AG09309 (cell line): ENCODE measurements at places on chromosomes 6 and 20.

GRCh38 chr20:45840700-45841198 is 7.2 kb downstream of the SNX21 start:
- DNase-seq = no peak

DNA sequence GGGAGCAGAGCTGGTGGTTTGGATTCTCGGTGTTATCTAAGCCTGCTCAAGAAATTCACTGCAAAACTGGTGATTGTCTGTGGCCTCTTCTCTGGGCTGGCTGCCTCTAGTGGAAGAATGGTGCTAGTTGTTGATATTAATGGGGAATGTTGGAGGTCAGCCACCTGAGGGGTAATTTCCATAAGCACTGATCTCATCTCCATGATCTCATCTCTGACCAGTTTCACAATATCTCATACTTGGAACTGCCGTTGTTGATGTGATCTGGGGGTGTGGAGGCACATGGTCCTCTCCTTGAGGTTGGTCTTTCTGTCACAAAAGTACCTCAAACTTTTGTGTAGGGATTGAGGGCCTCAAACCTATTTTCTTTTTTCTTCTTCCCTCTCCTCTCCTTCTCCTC is 102.6 kb downstream of the CD109 start:
- DNase-seq = peak; percentile 85

- no peak for DNase-seq
Measured at GRCh38 chr20:52295556-52295955, 104.0 kb upstream of the ZFP64 start.

DNA sequence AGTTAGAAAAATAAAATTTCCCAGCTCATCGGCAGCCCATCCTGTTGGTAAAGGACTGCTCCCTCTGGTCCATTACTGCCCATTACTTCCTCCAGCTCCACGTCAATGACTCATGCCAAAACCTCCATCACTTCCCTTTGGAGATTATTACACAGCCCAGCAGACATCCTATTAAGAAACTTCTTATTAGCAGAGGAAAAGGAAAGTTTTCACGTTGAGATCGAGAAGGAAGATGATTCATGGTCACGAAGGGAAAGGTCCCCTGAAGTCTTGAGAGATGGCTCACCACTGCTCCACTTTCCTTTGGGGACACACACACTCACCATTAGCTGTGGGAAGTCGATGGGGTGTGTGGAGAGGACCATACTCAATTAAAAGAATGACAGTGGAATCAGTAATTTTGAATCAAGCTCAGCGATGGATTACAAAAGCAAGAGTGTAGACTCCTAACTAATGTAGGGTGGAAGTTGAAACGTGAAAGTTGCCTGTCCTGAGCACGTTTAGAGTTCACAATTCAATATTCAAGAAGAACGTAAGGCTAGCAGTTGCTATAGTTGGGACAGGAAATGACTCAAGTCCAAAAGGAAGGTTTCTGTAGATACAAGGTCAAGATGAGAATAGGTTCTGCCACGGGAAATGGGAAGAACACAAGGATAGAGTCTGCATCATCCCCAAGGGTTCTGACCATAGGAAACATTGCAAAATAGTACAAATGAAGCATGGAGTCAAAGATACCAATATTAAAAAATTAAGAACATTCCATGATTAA is 21.6 kb downstream of the SASH1 start:
- DNase-seq = peak; percentile 49

GRCh38 chr20:40677343-40677924 is 11.6 kb downstream of the MAFB start:
- no peak for DNase-seq

- DNase-seq = no peak
Measured at GRCh38 chr6:136303516-136303915, 13.9 kb upstream of the BCLAF1 start.

DNA sequence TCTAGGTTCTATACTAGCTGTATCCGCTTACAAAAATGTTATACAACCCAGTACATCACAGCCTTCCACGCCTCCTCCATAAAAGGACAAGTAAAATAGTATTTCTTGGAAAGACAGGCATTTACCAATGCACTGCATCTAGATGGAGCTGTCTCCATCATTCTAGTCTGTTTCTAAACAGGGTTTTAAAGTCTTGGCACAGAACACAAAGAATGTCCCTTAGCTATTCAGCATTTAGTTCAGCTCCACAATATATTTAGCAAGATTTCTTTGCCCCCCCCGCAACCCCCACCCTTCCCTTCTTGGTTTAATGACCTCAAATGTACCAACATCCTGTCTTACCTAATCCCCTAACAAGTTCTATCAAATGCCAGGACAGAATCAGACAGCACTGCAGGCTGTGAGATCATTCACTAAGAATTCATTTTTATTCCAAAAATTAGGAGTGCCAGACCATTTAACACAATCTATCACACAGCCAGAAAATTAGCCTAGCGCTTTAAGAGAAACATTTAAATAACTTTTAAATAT is 198.6 kb downstream of the BACH2 start:
- peak; percentile 92 for DNase-seq

DNA sequence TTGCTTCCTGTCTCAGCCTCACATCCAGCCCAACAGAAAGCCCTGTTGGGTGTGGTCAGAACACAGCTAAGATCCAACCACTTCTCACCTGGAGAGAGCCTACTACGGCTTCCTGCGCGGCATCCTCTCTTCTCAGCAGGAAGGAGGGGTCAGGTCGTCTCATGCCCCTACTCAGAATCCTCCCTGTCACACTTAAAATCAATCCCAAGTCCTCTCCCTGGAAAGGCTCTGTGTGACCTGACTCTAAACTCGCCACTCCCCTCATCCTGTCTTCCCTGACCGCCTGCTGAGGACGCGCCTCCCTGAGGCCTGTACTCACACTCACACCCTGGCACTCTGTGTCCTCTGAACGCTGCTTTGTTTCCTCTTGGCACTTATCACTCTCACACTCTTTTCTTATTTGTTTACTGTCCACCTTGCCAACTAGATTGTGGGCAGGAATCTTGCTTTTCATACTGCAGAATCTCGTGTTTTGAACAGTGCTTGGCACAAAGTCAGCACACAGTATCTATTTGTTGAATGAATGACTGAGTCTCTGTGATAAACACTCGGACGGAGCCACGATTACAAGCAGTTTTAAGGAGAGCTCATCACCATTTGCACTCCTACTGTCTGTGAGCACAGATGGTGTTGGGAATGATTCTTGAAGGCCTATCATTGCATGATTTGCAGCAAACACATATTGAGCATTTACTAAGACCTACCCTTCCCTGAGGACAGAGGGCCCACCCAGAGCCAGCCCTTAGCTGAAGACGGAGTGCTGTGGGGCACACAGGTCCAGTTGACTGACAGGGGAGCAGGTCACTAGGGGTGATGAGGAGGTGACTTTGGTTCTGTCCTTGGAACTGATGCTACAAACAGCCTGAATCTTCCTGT is 18.7 kb downstream of the RAB5IF start:
- no peak for DNase-seq

GRCh38 chr6:12422848-12423247 is 132.7 kb downstream of the EDN1 start:
- DNase-seq = no peak

GRCh38 chr6:15952231-15953151 is 176.4 kb upstream of the MYLIP start:
- no peak for DNase-seq

GRCh38 chr6:139334806-139335446 is 39.5 kb downstream of the CITED2 start:
- DNase-seq = peak; percentile 88
